ENCODE measurements at places on chromosomes 6 and 20. TPM values are rescaled to one million over a fixed set of nuclear protein-coding genes. Genes with fewer than 3 reads are reported as not detected.

- ATAC-seq, result no peak
These were observed 229.0 kb downstream of the CDKAL1 start for GRCh38 chr6:20763296-20763695.

GRCh38 chr6:53347250-53347920 lies 1.4 kb downstream of the ELOVL5 start:
- peak; percentile 27 for ATAC-seq

DNA sequence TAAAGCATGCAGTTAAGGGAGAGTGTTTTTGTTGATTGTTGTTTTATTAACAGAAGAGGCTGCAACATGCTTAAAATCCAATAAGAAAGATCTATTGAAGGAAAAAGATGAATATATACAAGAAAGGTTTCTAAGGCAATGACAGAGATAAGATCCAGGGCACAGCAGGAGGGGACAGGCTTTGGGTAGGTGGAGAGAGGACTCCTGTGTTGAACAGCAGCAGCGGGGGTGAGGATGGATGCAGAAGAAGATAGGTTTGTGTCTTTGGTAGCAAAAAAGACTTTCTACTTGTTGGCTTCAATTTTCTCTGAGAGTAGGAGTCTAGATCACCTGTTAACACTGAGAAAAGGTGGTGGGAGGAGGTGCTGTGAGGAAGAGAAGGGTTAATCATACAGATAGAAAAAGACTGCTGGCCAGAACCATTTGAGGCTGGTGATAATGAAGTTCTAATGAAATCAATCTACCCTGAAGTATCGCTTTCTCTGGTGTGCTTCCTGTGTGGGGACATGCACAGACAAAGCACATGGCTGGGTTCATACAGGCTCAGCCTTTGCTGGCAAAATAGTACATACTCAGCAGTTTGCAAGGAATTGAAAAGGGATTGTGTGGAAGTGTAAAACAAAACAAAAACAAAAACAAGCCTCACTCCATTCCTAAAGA lies 17.2 kb upstream of the DST start:
- peak; percentile 63 for ATAC-seq

GRCh38 chr6:21971541-21971940 lies 325.3 kb downstream of the PRL start:
- no peak for ATAC-seq

GRCh38 chr6:3151691-3152090 lies 5.7 kb downstream of the TUBB2A start:
- no peak for ATAC-seq

DNA sequence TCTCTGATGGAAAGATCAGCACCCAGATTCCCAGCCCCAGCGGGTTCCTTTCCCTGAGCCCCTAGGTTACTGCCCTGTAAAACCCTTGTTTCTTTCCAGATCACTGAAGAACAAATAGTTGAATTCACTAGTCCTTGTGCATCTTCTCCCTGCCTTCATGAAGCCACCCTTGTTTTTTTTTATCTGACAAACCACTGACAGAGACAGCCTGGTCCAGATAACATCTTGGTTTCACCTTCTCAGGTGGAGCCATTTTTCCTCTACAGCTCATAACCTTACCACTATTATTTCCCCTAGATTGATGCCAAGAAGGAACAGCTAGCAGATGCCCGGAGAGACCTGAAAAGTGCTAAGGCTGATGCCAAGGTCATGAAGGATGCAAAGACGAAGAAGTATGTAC lies 15.9 kb upstream of the PLCG1 start:
- no peak for ATAC-seq

DNA sequence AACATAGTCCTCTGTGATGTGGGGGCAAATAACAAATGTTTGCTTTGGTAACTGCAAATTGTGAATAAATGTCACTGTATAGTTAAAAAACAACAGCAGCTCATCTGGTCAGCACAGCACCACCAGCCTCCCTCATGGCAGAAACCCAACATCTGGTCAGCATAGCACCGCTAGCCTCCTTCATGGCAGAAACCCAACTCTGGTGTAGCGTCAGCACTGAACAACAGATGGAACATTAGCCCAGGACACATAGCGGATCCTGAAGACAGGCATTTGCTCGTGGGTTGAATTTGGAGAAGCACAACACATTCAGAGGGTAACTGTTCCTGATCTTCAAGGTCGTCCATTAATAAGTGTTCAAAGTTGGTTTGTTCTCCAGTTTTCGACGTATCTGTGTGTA lies 265.9 kb downstream of the DLL1 start:
- ATAC-seq, result no peak

DNA sequence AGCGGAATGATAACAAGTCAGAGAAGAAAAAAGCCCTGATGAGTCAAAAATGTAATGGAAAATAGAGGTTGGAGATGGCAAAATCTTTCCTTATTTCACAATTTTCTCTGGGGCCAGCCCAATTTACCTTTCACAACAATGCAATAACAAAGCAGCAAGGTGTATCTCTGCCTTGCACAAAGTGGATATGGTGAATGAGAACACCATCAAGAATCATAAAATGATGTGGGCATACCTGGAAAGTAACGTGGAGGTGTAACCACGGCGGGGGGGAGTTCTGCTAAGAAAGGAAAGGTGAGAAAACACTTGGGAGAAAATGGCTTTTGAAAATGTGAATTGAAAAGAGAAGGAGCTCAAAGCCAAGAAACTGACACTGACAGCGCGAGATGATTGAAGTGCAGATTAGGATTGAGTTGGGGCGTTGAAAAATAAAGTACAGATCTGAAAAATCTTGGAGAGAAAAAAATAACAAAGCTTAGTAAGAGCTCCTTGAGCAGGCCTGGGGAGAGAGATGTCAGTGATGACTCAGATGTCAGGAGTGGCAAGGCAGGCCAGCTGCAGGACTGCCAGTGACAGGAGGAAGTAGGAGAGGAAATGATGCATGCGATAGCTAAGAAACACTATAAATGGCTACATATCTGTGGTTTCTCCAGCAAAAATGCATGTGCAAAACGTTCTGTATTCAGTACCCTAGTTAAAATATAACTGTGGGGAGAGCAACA lies 26.2 kb downstream of the ARHGAP18 start:
- peak; percentile 97 for ATAC-seq

DNA sequence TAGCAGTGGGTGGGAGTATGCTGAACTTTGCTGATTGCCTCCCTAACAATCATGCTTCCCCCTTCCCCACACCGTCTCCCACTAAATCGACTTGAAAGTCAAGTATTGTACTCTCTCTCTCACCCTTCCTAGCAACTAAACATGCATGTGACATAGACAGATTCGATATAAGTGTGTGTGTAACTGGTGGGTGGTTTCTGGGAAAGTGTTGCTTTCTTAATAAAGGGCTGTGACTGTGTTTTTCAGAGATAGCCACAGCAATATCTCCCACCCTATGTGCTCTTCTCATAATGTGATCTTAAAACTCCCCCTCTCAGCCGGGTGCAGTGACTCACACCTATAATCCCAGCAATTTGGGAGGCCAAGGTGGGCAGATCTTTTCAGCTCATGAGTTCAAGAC lies 49.3 kb upstream of the E2F3 start:
- no peak for ATAC-seq

GRCh38 chr6:50602292-50602691 lies 111.0 kb upstream of the TFAP2D start:
- ATAC-seq, result no peak

DNA sequence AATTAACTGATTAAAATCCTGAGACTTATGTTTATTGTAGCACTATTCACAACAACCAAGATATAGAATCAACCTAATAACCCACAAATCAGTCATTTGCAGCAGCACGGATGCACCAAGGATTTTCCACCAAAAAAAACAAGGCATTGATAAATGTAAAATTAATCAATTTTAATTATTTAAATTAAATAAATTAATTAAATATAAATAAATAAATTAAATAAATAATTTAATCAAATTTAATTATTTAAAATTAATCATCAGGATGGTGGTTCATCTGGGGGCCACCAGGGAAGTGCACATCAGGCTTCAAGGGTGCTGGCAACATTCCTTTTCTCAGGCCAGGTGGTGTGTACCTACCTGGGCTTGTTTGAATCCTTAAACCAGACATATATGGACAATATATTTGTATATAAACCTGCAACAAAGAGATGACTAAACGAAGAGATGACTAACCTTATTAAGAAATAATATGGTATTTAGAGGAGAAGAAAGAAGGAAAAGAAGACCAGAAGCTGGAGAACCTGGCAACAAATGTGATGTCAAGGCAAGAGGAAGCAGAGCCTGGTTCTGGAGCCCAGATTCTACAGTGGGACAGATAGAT lies 89.2 kb downstream of the CD164 start:
- peak; percentile 76 for ATAC-seq

- ATAC-seq, result no peak
These were observed 56.1 kb upstream of the STMND1 start for GRCh38 chr6:17045581-17046322.

- no peak for ATAC-seq
These were observed 66.9 kb downstream of the COL19A1 start for GRCh38 chr6:69933239-69933638.

- ATAC-seq, result peak; percentile 64
These were observed 16.6 kb downstream of the NRSN2 start for GRCh38 chr20:363319-364078.

Gene BHLHE23
- total RNA-seq, result not detected

Gene C20orf202
- 0.24 TPM for total RNA-seq

Gene MAPK14
- 39.9 TPM for total RNA-seq

Gene TAF4
- 7.7 TPM for total RNA-seq

Gene KCNK5
- 5.1 TPM for total RNA-seq

Gene MYB
- total RNA-seq, result 1.3 TPM

Gene TRIM15
- total RNA-seq, result not detected

Gene FAM209B
- total RNA-seq, result 0.44 TPM
